CD4-positive, alpha-beta T cell treated with Interleukin-21 for 1 hour (primary cell): ENCODE measurements at places on chromosomes 13 and 19.

DNA sequence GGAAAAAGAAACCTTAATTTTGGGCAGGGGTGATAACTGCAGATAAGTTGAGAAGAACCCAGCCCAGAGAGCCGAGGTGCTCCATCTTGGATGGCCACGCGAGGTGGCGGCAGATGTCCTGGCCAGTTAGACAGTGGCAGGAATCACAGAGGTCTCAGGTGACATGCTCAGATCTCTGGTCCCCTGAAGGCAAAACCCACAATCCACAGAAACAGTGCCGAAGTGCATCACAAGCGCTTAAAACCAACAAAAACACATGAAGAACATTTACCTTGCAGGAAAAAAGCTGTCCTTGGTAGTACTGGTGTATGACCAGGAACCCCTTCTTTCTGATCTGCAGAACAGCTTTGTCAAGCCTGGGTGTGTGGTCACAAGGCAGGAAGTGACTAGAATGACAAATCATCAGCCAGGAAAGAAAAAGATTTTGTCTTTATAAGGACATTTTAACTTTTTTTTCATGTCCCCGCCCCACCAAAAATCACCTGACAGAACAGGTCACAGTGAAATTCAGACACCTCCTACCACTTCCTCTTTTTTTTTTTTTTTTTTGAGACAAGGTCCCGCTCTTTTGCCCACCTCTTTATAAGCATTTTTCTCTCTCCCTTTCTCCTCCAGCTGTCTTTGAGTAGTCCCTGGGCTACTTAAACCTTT, at the start of gene LCP1:
LCP1 (minus strand) TSS at position 338 of the 651 bp plus-strand sequence. CDS start 22,515 bp downstream, outside the sequence.
- peak; percentile 95 for DNase-seq

DNA sequence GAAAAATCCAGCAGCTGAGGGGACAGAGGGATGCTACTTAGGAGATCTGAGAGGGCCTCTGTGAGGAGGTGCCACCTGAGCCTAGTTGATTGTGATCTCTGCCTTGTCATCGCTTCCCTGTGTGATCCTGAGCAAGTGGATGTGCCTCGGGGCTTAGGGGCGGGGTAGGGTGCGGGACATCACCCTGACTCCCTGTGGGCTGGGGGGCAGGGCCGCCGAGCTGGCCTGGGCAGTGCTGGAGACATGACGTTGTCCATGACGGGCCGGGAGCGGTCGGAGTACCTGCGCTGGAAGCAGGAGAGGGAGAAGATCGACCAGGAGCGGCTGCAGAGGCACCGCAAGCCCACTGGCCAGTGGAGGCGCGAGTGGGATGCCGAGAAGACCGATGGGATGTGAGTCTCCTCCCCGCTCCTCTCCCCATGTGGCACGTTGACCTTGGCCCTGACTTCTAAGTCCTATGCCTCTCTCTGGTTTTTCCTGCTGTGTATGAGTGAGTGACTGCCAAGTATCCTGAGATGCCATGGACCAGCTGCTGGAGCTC, 8.2 kb upstream of the INAFM1 start:
- DNase-seq: no peak

GRCh38 chr13:20921572-20921971, 19.0 kb upstream of the XPO4 start:
- DNase-seq: no peak

GRCh38 chr13:102679449-102680132, 15.3 kb downstream of the METTL21C start:
- no peak for DNase-seq

GRCh38 chr19:15303105-15303780, 29.1 kb downstream of the BRD4 start:
- no peak for DNase-seq

- no peak for DNase-seq
Measured at GRCh38 chr13:84658491-84659358, 776.5 kb upstream of the SLITRK1 start.

GRCh38 chr13:32199168-32199567, 116.0 kb downstream of the ZAR1L start:
- no peak for DNase-seq

GRCh38 chr13:28353679-28354078, 141.2 kb downstream of the FLT1 start:
- no peak for DNase-seq
